Progenitor cell of endocrine pancreas (in vitro differentiated cells): ENCODE measurements at places on chromosomes 7 and 10. TPM values are rescaled to one million over a fixed set of nuclear protein-coding genes. Genes with fewer than 3 reads are reported as not detected.

- DNase-seq: no peak
- no peaks in the 10 kb centered on the region for H3K36me3 ChIP-seq
- no peak overlapping the region for H3K4me3 ChIP-seq
- peaks cover 16% of the 10 kb centered on the region for H3K27me3 ChIP-seq
Observed at GRCh38 chr7:137606061-137606674, 240.6 kb downstream of the DGKI start.

GRCh38 chr7:112487457-112488263 lies 6.9 kb downstream of the LSMEM1 start:
- DNase-seq: no peak
- no peak overlapping the region for H3K27ac ChIP-seq
- no peak overlapping the region for H3K4me3 ChIP-seq
- peaks cover 4% of the 10 kb centered on the region for H3K4me1 ChIP-seq
- no peaks in the 10 kb centered on the region for H3K27me3 ChIP-seq
- H3K36me3 ChIP-seq: peaks cover 7% of the 10 kb centered on the region

DNA sequence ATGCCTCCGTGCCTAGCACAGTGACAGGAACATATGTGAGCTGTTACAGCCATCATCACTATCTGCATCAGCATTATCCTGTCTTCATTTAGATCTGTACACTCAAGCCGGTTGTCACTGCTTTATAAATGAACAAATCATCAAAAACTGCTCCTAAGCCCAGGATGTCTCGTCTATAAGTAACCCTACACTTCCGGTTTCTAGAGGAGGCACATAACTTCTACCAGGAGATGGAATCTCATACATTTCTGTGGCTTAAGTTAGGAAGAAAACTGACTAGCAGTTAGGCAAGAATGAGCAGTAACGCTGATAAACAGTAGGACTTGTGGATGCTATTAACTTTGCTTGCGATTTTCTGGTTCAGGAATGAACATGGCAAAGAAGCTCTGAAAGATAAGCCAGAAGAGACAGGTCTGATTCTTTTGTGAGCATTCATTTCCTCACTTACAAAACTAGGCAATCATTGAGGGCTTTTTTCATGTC lies 1199.2 kb downstream of the SORCS3 start:
- H3K4me1 ChIP-seq: peaks cover 4% of the 10 kb centered on the region
- H3K27me3 ChIP-seq: no peaks in the 10 kb centered on the region
- H3K27ac ChIP-seq: no peak overlapping the region
- H3K4me3 ChIP-seq: no peak overlapping the region
- no peaks in the 10 kb centered on the region for H3K36me3 ChIP-seq
- DNase-seq: no peak

Gene CYP2C19
- 0.42 TPM in 1 of 2 replicates, not detected in the other for total RNA-seq

GRCh38 chr10:89351412-89351779 lies 23.6 kb downstream of the IFIT3 start:
- peaks cover 56% of the 10 kb centered on the region for H3K4me1 ChIP-seq
- H3K36me3 ChIP-seq: peaks cover 7% of the 10 kb centered on the region
- H3K27ac ChIP-seq: peak overlapping the region; percentile 99
- peak overlapping the region; percentile 23 for H3K4me3 ChIP-seq
- H3K27me3 ChIP-seq: no peaks in the 10 kb centered on the region

DNA sequence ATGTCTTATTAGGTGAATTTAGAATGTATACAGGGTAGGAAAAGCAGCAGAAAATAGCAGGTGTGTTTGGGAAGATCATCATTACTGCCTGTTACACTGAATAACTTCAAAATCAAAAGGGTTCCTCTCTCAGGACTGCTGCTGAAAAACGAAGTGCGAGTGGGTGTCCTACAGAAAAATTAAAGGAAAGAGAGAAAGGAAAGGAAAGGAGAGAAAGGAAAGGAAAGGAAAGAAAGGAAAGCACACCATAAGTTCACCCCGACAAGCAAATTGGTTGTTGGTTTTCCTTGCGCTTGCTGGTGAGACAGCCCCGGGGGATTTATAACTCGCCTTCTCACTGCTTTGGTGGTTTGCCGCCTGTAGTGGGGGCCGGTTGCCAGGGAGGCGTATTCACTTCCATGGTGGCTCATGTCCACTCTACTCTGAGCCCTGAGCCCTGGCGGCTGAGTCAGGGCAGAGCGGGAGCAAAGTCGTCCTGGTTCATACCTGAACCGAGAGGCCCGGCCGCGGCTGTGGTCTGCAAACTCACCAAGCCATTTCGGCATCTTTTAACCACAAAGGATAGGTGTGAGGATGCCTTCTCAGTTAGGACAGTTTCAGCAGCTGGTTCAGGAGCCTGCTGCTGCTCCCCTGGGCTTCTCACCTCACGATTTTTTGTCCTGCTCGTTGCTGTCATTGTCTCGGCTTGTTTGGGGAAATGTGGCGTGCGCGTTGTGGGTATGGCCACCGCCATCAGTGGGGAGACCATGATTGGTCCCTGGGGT lies 26.1 kb downstream of the INPP5A start:
- DNase-seq: no peak
- H3K27me3 ChIP-seq: no peaks in the 10 kb centered on the region
- no peak overlapping the region for H3K4me3 ChIP-seq
- H3K4me1 ChIP-seq: peaks cover 2% of the 10 kb centered on the region
- peak overlapping the region; percentile 68 for H3K27ac ChIP-seq

- H3K4me1 ChIP-seq: no peaks in the 10 kb centered on the region
- no peak for DNase-seq
- no peaks in the 10 kb centered on the region for H3K27me3 ChIP-seq
- H3K4me3 ChIP-seq: no peak overlapping the region
- H3K36me3 ChIP-seq: peaks cover 18% of the 10 kb centered on the region
Observed at GRCh38 chr7:575425-576366, 56.0 kb upstream of the PDGFA start.

DNA sequence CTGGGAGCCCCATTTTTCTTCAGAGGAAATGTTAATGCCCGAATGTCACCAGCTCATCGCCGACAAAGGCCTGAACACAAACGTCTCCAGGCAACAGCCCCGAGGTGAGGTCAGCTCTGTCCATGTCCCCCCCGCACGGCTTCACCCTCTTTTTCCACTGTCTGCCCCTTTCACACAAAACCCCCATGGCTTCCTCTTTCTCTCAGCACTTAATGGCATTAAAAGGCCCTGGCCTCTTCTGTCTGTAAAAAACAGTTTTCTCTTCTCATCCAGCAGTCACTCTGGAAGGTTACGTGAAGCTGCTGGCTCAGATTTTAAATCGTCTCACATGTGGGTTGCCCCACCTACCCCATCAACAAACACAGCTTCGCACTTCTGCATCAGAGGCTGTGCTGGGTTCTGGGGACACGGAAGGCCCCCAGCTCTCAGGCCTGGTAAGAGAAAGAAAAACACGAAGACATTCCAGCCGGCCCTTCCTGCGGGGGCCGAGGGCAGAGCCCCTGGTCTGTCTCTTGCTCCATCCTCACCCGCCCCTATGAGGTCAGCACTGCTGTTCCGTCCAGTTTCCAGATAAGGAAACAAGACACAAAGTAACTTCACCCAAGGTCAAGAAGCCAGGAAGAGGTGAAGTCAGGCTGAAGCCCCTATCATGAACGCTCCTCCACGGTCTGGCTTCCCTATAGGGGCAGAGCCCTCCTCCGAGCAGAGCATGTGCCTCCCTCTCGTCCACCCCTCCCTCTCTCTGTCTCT lies 91.1 kb upstream of the PDGFA start:
- no peaks in the 10 kb centered on the region for H3K27me3 ChIP-seq
- DNase-seq: no peak
- H3K4me1 ChIP-seq: peaks cover 7% of the 10 kb centered on the region
- peaks cover 2% of the 10 kb centered on the region for H3K36me3 ChIP-seq
- peak overlapping the region; percentile 18 for H3K27ac ChIP-seq

Gene FAM107B
- total RNA-seq: 82.2 and 87.4 TPM in 2 replicates

Gene DENND2A
- 32.0 and 39.8 TPM in 2 replicates for total RNA-seq

Gene CTAGE4
- 5.4 and 6.9 TPM in 2 replicates for total RNA-seq

- H3K27me3 ChIP-seq: no peaks in the 10 kb centered on the region
- no peaks in the 10 kb centered on the region for H3K36me3 ChIP-seq
- no peak for DNase-seq
- H3K27ac ChIP-seq: no peak overlapping the region
- no peaks in the 10 kb centered on the region for H3K4me1 ChIP-seq
Observed at GRCh38 chr7:91326516-91327199, 62.4 kb downstream of the FZD1 start.

Gene RBM48
- 14.8 and 16.7 TPM in 2 replicates for total RNA-seq
